Heart right ventricle (tissue), 16 donors: ENCODE measurements at places on chromosomes 13 and 19. TPM values are rescaled to one million over a fixed set of nuclear protein-coding genes. Genes with fewer than 3 reads are reported as not detected.

RASGRP4 gene
- 1.0 TPM for polyA plus RNA-seq

ZSCAN5C gene
- not detected for polyA plus RNA-seq

MTUS2 gene
- polyA plus RNA-seq = 21.9 TPM

GRCh38 chr19:5697890-5698634, 8.0 kb downstream of the RPL36 start:
- no peak for DNase-seq

DNA sequence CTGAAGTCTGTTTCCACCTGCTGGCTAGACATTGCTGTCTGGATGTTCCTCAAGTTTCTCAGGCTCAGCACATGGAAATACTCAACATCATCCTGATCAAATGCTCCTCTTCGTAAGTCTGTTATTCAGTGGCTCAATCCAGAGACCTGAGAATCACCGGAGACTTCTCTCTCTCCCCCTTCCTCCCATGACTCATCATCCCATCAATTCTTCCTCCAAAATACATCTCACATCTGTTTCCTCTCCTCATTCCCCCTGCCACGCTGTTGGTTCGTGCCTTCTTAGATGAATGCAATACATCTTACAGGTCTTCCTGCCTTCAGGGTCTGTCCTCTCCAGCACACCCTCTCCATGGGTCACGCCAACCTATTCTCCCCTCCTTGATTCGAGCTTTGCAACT, 7.4 kb upstream of the RXFP2 start:
- DNase-seq = no peak
